ENCODE measurements at places on chromosomes 5 and 9.

GRCh38 chr9:110104261-110104809 is 103.6 kb downstream of the C9orf152 start:
- DNase-seq = no peak

- no peak for DNase-seq
These were observed 64.2 kb upstream of the FST start for GRCh38 chr5:53416144-53416738.

GRCh38 chr9:119101048-119101447 is 268.2 kb downstream of the BRINP1 start:
- no peak for DNase-seq

- no peak for DNase-seq
These were observed 216.2 kb upstream of the PIK3R1 start for GRCh38 chr5:67999391-67999790.

DNA sequence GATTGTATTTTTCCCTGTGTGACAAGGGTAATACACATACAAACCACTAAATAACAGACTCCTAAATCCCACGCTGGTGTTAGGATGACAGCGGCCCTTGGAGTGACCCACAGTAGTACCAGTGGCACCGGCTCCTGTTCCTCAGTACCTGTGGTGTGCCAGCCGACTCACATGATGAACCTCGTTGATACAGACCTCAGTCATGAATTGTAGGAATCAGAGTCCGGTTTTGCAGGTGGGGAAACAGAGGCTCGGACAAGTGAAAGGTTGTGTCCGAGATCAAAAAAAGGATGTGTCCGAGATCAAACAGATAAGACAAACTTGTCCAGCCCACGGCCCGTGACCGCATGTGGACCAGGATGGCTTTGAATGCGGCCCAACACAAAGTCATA is 78.0 kb downstream of the AMBP start:
- no peak for DNase-seq

DNA sequence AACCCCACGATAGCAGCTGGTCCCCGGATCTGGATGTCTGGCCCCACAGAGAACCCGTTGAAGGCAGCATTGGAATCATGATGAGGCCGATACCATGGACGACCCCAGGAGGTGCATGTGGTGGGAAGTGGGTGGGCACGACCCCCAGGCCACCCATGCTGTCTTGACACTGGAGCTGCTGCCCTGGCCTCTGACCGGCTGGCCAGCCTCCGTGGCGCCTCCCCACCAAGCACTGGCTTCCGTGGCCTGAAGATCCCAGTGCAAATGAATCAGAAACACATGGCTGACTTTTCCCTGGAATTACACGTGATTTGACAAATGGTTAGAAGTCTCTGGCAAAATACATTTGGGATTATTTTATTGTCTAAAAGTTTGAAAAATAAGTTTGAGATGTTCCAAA is 259.0 kb upstream of the IRX1 start:
- DNase-seq = no peak

DNA sequence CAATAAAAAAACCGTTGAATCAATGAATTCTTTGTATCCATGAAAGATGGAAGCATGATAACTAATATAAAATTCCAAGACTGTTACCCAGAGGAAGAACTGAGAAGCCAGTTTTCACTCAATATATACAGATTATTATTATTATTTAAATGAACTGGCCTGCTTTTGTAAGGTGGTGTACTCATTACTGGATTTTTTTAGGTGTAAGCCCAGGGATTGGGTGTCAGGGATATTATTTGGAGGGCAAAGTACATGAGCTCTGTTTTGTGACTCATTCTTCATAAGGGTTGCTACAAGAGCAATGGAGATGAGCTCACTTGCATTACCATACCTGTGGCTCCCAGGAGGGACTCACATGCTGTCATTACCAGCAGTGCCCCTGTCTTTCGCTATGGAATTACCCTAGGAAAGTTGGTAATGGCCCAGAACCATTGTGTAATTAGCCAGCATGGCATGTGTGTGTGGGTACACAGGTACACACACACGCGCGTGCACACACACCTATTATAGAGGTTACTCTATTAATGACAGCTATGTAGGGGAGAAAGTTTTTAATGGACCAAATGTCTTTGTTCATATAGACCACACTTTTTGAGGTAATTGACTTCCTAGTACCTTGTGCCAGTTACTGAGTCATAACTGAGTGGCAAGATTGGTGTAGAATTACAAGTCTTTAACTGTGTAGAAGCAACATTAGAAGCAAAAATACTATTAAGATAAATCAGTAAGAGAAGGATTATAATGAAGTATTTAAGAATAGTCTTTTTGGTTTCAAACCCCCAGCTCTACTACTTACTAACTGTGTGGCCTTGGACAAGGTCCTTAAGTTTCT is 143.4 kb downstream of the GDNF start:
- no peak for DNase-seq

GRCh38 chr5:68757006-68757405 is 336.8 kb upstream of the SLC30A5 start:
- no peak for DNase-seq

DNA sequence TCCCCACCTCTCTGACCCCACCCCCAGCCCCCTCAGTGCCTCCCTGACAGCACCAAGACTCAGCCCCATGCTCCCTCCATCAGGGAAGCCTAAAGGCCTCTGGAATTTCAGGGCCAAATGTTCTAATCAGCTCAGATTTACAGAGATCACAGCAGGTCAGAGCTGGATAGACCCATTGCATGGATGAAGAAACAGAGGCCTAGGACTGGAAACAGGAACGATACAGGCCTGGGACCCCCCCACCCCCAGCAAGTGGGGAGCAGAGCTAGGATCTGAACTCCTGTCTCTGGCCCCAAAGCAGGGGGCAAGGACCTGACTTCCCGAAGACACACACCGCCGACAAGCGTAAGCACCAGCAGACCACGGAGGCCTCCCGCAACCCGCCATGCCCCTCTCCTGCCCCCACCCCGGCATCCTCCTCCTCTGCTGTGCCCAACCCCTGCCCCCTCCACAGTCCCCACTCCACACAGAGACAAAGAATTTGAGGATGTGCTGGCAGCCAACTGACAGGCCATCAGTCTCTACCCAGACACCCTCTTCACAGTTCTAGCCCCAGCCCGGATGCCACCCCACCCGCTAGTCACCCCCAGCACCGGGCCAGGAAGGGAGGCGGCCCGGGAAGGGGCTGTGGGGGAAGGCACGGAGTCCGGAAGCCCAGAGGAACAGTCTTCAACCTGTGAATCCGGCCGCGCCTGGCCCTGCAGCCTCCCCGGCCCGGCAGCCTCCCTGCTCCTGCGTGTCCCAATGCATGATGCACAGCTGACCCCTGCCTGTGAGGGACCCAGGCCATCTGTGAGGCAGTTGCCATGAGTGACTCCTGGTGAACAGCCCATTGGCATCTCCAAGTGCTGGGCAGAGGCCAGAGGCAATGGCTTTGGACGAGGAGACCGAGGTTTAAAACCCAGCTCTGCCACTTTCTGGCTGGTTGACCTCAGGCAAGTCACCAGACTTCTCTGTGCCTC is 31.3 kb downstream of the NDUFA8 start:
- no peak for DNase-seq

DNA sequence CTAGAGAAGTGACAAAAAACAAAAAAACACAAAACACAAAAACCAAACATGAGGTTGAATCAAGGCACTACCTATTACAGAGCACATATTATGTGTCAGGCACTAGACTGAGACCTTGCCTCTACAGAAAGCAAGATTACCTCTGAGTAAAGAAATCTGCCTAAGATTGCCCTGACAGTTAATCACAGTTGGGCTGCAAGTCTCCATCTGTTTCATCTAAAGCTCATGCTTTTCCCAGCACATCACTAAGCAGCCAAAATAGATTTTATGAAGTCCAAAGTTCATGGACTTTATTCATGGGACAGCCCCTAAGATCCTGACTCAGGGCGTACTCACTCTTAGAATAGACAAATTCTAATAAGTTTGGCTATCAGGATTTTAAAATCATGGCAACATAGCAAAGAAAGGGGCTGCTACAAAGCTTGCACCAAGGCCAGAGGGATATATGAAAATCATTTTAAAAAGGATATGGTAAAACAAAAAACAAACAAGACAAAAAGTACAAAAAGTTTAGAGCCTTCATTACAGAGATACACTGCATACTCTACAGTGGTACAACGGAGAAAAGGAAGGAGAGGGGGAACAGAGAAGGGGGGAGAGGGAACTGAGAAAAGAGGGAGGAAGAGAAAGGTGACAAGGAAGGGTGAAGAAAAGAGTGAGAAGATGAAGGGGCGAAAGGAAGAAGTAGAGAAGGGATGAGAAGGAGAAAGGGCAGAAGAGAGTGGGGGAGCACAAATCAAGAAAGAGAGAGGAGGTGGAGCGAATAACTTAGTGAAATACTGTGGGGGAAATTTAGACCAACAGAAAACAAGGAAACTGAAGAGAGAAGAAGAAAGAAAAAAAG is 58.2 kb downstream of the RICTOR start:
- DNase-seq = no peak

DNA sequence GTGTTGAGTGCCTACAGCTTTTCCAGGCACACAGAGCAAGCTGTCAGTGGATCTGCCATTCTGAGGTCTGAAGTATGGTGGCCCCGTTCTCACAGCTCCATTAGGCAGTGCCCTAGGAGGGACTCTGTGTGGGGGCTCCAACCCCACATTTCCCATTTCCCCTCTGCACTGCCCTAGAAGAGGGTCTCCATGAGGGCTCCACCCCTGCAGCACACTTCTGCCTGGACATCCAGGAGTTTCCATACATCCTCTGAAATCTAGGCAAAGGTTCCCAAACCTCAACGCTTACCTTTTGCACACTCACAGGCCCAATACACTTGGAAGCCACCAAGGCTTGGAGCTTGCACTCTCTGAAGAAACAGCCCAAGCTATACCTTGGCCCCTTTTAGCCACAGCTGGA is 131.3 kb downstream of the DEPDC1B start:
- no peak for DNase-seq

- DNase-seq = no peak
These were observed 73.5 kb upstream of the GALNT10 start for GRCh38 chr5:154117050-154117449.

DNA sequence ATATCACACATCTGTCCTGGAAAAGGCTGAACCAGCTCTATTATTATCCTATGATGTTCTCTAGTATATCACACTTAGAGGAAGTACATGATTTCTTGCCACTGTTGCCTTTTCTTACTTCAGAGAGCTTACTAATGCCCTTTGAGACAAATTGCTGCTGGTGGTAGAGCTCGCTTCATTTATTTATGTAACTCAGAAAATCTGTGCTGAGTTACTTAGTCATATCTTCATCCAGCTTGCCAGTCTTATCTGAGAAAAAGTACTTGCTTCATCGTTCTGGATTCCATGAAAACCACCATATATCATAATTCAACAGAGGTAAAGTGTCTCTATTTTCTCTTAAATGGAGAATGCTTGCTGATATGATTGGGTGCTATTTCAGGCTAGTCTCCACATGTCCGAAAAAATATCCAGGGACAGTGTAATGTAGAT is 26.6 kb downstream of the PTPDC1 start:
- DNase-seq = no peak

DNA sequence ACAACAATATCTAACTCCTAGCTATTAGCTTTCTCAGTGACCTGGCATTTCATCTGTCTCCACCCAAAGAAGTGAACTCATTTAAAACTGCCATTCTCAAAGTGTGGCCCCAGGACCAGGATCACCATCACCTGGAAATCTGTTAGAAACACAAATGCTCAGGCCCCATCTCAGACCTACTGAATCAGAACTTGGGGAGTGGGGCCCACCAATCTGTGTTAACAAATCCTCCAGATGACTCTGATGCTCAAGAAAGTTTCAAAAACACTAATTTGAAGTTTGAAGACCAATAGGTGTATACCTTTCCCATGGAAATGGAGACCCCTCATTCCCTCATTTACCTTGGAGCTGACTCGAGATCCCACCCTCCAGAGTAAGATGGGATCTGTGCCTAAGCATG is 72.3 kb downstream of the PRELID2 start:
- DNase-seq = no peak

DNA sequence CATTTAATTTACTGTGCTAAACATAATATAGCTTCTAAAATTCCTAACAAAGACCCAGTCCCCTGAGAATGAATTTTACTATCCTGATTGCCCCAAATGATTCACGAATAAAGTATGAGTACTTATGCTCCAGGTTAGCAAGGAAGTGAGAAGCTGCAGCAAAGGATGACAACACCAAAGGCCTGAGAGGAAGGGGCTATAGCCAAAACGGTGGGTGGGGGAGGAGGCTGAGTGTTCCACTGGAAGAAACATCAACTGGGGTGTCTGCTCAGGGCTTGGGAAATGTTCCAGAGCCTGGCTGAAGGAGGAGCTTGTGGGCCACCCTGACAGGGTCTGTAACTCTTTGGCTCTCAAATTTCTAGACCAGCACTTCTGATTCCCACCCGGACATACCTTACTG is 157.3 kb downstream of the ADAMTS12 start:
- no peak for DNase-seq

DNA sequence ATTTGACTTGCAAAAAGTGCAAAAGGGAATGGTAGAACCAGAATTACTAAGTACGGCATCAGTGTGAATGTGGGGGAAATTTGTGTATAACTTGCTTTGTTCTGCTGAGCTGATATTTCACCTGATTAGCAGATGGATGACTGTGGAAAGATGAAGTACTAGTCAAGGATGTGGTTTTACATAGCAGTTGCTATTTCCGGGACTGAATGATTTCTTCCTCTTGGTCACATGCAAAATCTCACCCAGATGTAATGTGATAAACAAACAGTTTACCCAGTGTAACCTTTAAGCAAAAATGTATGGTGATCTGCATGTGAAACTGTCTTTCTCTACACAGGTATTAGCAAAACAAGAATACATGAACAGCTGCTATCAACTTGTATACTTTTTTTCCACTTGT is 46.1 kb downstream of the DCP2 start:
- no peak for DNase-seq

GRCh38 chr5:134248256-134248655 is 22.4 kb upstream of the PPP2CA start:
- no peak for DNase-seq

- no peak for DNase-seq
These were observed 69.4 kb downstream of the NPR3 start for GRCh38 chr5:32780508-32780919.

DNA sequence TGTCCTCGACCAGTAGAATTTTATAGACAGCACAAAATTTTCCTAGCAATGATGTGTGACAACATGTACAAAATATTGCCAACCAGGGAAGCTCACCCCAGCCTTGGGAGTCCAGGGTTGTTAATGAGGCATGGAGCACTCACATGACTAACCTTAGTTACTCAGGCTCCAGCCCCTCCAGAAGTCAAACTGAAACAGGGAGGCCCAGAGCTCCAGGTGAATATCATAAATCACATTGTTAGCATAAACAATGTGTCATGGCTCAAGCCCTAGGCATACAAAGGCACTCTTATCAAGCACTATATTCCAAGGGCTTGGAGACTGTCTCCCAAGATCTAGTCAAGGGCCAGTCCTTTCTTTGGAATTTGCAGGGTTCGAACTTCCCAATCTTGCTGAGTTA is 44.4 kb downstream of the TNFAIP8 start:
- no peak for DNase-seq

- peak; percentile 48 for DNase-seq
These were observed 99.9 kb downstream of the ANKRD18B start for GRCh38 chr9:33623658-33624586.

GRCh38 chr9:133763272-133764183 is 25.4 kb upstream of the SARDH start:
- no peak for DNase-seq

GRCh38 chr5:132103969-132104391 is 30.4 kb downstream of the CSF2 start:
- DNase-seq = no peak
